Sciatic nerve (tissue), 2 donors: ENCODE measurements at places on chromosomes 13 and 19.

DNA sequence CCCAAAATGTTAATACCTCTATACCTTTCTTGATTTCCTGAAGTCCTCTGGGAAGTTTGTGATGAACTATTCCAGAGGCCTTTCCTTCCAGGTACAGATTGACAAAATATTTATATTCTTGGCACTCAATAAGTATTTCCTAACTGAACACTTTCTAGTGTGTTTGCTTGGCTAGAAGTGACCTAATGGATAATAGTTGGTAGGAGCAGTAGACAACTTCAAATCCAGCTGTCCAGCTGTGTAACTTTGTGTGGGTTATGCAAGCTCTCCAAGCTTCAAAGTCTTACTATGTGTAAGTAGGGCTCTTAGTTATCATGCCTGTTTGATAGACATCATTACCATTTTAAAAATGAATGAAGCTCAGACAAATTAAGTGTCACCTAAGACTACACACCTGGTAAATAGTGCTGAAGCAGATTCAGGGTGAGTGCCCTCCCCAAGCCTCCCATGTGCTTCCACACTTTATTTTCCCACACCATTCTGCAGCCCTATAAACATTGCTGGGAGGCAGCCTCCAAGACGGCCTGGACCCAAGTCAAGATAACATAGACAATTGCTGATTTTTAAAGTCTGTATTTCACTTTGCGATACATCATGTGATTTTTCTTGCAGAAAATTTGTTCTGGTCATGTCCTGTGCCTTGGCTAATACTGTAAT, 196.6 kb downstream of the NALCN start:
- no peak for DNase-seq

GRCh38 chr19:49130325-49130724, 11.0 kb downstream of the PPFIA3 start:
- DNase-seq, result no peak

- DNase-seq, result no peak
These were observed 42.5 kb downstream of the DNM2 start for GRCh38 chr19:10760273-10760944.

DNA sequence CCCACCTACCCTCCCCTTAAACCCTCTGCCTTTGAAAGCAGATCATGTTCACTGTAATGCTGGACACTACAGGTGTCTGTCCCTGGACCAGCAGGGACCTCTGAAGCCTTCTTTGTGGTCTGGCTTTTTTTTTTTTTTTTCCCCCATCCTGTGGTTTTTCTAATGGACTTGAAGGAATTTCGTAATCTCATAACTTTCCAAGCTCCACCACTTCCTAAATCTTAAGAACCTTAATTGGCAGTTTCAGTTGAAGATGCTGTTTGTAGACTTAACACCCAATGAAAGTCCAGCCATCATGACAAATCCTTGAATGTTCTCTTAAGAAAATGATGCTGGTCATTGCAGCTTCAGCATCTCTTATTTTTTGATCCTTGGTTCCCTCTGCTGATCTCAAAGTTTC, 45.0 kb upstream of the LRCH1 start:
- no peak for DNase-seq

- no peak for DNase-seq
These were observed 4.9 kb downstream of the TSSK6 start for GRCh38 chr19:19510432-19510831.
